ENCODE measurements at places on chromosomes 5 and 9.

GRCh38 chr5:73859696-73860095 is 233.7 kb downstream of the ARHGEF28 start:
- no peak for DNase-seq

GRCh38 chr9:10268531-10269485 is 344.0 kb downstream of the PTPRD start:
- peak; percentile 52 for DNase-seq

- peak; percentile 61 for DNase-seq
Measured at GRCh38 chr9:16282216-16282615, 588.3 kb downstream of the BNC2 start.

GRCh38 chr5:135441350-135441831 is 5.8 kb downstream of the DCANP1 start:
- DNase-seq = no peak

DNA sequence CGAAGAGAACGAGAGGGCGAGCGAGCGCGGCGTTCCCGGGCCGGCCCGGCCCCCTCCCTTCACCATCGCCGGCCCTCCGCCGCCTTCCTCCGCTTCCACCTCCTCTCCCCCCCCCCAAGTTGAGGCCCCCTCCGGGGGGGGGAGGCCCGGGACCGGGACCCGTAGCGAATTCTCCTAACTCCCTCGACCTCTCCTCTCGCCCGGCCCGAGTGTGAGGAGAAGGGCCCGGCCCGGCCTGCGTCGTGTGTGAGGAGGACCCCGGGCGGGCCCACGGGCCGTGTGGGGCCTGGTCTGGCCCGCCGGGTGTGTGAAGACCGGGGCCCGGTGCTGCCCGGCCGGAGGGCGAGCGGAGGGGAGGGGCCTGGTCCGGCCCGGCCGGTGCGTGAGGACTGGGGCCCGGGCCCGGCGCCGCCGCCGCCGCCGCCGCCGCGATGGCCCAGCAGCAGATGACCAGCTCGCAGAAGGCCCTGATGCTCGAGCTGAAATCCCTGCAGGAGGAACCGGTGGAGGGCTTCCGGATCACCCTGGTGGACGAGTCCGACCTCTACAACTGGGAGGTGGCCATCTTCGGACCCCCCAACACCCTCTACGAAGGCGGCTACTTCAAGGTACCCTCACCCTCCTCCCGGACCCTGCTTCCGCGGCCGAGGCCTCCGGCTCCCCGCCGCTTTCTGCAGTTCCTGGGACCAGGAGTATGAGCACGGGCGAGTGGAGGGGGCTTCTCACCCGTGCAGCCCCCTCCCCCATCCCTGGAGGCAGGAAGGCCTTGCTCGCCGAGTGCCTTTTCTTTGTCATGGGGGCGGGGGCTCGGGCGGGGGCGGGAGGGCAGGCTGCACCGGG is 587 bp downstream of the UBE2R2 start:
- peak; percentile 74 for DNase-seq

DNA sequence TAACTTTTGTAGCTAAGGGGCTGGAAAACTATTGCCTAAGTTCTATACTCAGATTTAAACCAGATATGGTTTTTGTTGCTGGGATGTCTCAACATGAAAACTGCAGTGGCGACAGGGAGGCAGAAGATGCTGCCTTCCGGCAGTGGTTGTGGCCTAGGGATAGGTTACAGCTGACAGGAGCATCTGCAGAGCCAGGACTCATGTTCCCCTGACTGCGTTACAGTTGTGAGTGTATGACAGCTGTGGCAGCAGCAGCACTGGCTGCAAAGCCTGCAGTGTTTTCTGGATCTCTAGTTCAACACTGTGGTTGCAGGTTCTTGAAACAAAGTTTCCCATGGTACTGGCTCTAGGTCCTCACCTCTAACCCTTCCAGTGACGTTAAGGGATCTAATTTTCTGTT is 498.8 kb upstream of the CDH18 start:
- no peak for DNase-seq

GRCh38 chr5:78399116-78399515 is 38.7 kb downstream of the SCAMP1 start:
- peak; percentile 73 for DNase-seq

DNA sequence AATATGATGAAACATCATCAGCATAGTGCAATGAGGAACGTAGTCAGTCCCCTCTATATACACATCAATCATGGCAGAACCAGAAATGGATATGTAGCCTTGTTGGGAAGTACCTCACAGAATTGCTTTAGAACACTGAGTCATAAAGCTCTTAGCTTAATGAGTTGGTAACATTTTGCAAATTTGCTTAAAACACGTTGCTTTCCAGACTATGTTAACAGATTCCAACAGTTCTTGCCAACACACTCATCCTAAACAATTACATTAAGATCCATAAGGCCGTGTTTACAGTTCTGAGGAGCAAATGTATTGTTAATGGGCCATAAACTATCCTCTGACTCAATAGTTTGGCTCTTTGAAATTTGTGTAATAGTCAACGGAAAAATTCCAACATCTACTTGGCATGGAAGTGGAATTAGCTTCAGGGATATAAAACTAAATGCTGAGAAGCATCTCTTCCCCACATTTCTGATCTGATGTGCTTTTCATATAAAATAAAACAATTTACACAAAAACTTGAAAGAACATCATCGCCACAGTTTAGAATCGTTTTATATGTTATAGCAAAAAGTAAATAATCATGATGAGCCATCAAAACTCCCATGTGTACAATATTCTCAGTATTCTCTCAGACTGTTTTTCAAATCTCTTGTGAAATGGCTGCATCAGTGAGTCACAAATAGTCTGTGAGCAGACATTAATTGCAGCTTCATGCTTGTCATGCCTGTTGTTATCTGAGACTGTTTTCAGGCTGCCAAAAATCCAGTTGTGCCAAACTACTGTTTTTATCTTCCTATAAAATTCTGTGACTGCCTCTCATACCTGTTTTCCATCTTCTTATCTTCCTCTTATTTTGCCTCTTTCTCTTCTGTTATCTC is 291.9 kb downstream of the COX7C start:
- DNase-seq = peak; percentile 97

DNA sequence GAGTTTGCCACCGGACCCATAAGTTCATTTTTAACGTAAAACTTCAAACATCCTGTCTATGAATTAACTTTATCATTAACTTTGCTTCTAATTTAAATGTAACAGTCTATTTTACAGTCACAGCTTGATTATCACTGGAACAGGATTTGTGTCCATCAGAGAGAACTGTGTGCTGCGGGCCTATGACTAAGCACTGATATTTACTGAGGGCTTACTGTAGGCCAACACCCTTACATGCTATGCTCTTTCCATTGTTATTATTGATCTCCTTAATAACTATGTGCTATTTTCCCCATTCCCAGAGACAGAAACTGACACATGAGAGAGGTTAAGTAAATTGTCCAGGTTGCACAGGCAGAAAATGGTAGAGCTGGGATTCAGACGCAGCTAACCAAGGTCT is 24.0 kb upstream of the GPR151 start:
- no peak for DNase-seq

DNA sequence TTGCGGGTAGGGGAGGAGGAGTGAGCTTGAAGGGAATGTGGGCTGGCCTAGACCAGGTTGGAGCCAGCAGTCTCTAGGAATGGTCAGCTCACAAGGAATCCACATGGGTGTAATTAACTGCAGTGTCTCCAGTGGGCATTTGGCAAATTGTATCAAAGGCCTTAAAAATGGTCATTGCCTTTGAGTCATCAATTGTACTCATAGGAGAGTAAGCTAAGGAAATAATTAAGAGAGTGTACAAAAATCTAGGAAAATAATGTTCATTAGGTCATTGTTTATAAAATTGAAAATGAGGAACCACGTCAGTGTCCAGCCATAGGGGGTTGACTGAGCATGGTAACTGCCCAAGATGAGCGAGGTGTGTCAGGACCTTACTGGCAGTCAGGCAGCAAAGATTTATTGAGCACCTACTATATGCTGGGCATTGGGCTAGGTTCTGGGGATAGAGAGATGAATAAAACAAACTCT is 29.8 kb upstream of the RPL26L1 start:
- peak; percentile 83 for DNase-seq

DNA sequence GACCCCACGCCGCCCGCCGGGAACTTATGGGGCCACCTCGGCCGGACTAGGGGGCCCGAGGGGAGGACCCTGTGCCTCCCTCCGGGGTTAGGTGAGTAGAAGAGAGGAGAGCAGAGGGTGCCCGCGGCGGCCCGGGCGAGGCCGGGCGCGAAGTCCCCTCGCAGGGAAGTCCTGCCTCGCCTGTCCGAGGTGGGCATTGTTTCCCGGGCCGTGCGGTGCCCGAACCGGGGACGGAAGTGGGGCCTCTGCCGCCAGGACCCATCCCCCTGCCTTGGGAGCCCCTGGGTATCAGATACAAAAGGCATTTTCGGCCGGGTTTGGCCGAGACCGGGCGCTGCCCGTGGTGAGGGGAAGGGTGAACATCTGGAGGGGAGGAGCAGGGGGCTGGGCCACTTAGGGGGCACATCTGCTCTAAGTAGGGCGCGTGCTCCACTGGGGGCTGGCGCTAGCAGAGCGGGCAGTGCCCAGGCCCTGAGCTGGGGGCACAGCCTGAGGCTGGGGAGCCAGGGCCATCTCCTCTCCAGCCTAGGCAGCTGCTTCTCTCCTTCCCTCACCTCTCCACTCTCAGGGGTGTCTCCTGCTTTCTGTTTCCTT is 48.2 kb downstream of the DAB2IP start:
- DNase-seq = no peak

GRCh38 chr5:116671211-116671736 is 96.7 kb upstream of the SEMA6A start:
- no peak for DNase-seq

Measured in fibroblast of skin of right quadriceps (primary cell).